ENCODE measurements at places on chromosomes 5 and 9. TPM values are rescaled to one million over a fixed set of nuclear protein-coding genes. Genes with fewer than 3 reads are reported as not detected.
A peak's percentile ranks its signal among the peaks of the same experiment; 100 is the strongest.

The NTRK2 gene
- 0.12 TPM for total RNA-seq

The CD180 gene
- not detected for total RNA-seq

The TRIM36 gene
- not detected for total RNA-seq

The ANKRD34B gene
- not detected for total RNA-seq

The OMD gene
- total RNA-seq: not detected

The TRIM52 gene
- 40.3 TPM for total RNA-seq

The SLC45A2 gene
- total RNA-seq: not detected

The AFAP1L1 gene
- not detected for total RNA-seq

- H3K36me3 ChIP-seq: no peaks in the 10 kb centered on the region
- peaks cover 4% of the 10 kb centered on the region for H3K27me3 ChIP-seq
- DNase-seq: no peak
- no peak overlapping the region for H3K4me3 ChIP-seq
- H3K4me1 ChIP-seq: no peaks in the 10 kb centered on the region
Measured at GRCh38 chr9:95366731-95367325, 49.3 kb upstream of the FANCC start.

DNA sequence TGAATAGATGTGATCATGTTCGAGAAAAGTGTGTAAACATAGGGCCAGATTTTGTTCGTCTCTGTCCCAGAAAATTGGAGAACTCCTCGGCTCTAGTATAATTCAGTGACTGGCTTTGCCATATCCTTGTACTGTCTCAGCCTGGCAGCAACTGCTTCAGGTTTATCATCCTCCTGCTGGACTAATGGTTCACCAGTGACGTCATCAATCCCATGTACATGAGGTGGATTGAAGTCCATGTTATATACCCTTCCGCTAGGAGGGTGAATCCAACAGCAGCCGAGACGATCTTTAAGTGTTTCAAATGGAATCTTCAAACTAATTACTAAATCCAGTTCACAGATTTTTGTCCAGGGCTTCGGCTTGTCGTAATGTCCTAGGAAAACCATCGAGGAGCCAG lies 17.1 kb upstream of the PLPP1 start:
- DNase-seq: no peak
- H3K27me3 ChIP-seq: peaks cover 7% of the 10 kb centered on the region
- H3K4me1 ChIP-seq: no peaks in the 10 kb centered on the region
- H3K36me3 ChIP-seq: no peaks in the 10 kb centered on the region

DNA sequence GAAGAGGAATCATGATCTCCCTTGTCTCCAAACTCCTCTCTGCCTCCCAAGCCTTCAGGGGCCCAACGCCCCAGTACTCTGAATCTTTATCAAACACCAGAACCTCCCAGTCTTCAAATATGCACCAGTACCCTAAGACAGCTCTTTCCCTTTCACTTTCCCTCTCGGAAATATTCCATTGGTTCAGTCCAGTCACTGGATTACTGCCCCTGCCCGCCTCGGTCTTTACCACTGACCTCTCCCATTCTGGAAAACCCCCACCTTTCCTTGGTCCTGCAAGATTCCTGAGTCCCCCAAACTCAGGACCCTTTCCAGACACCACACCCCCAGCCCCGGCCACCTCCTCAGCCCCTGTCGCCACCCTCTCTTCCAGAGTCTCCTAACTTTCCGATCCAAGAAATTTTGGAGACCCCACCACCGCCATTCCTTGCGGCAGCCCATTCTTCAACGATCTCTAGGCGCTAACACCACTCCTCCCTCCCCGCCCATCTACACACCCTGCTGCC lies 674 bp downstream of the C5orf15 start:
- H3K27me3 ChIP-seq: no peaks in the 10 kb centered on the region
- H3K27ac ChIP-seq: peak overlapping the region; percentile 85
- H3K36me3 ChIP-seq: peaks cover 4% of the 10 kb centered on the region
- H3K4me1 ChIP-seq: peaks cover 20% of the 10 kb centered on the region
- peak overlapping the region; percentile 98 for H3K4me3 ChIP-seq

GRCh38 chr5:41067714-41068568 lies 3.2 kb downstream of the MROH2B start:
- DNase-seq: no peak
- no peak overlapping the region for H3K4me3 ChIP-seq
- H3K36me3 ChIP-seq: no peaks in the 10 kb centered on the region
- no peaks in the 10 kb centered on the region for H3K27me3 ChIP-seq
- no peaks in the 10 kb centered on the region for H3K4me1 ChIP-seq

DNA sequence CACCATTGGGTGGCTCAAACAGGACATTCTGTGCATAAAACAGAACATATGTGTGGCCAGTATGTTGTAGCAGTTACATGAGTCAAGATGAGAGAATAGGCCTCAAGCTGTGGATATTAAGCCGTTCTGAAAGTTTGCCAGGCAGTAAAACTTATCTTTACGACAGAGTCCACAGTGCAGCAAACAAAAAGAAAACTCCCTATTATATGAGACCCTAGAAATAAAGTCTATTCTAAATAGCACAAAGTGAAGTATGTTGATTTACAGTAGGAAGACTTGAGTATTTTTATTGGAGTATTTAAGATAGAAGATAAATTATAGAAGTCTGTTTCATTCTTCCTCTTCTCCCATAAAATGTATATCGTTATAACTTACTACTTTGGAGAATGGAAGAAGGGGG lies 271.5 kb downstream of the ADGRV1 start:
- H3K27me3 ChIP-seq: no peaks in the 10 kb centered on the region
- no peak overlapping the region for H3K27ac ChIP-seq
- no peaks in the 10 kb centered on the region for H3K4me1 ChIP-seq
- H3K36me3 ChIP-seq: no peaks in the 10 kb centered on the region
- no peak for DNase-seq

- no peaks in the 10 kb centered on the region for H3K4me1 ChIP-seq
- H3K36me3 ChIP-seq: no peaks in the 10 kb centered on the region
- no peak overlapping the region for H3K4me3 ChIP-seq
- DNase-seq: no peak
Measured at GRCh38 chr9:124795881-124796431, 19.0 kb downstream of the OLFML2A start.

DNA sequence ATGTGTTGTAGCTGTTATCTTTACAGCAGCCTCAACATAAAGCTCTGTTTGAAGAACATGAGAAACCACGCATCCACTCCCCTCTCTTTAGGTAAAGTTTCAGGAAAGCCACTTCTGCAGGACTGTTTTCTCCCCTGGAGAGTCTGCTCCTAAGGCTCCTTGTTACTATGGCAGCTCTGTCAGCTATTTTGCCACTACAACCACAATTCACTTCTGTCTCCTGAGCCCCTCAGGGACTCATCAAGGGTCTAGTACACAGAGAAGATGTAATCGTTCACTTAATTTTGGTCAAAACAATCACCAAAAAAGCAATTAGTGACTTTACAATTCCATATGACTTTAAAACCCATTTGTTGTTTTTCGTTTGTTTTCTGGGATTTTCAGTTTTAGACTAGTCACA lies 157.7 kb downstream of the FBN2 start:
- no peak for DNase-seq
- H3K27ac ChIP-seq: no peak overlapping the region
- no peak overlapping the region for H3K4me3 ChIP-seq
- H3K27me3 ChIP-seq: no peaks in the 10 kb centered on the region

DNA sequence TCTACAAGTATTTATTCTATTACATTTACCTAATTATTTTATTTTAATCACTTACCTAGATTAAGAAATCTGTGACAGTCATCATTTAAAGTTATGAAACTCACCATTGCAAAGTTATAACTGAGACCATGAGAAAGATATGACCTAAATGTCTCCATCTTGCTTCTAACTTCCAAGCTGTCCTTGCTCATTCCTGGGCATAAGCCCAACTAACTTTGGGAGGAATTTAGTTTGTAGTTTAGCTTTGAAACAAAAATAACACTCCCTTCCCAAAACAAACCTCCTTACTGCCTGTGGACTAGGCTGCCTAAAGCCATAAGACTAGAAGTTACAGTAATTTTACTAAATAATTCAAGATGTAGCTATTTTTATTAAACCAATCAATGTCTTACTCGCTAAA lies 195.6 kb upstream of the RAI14 start:
- H3K27me3 ChIP-seq: no peaks in the 10 kb centered on the region
- no peaks in the 10 kb centered on the region for H3K4me1 ChIP-seq
- DNase-seq: no peak

GRCh38 chr5:2610986-2611385 lies 140.5 kb downstream of the IRX2 start:
- DNase-seq: no peak
- H3K4me3 ChIP-seq: no peak overlapping the region
- no peaks in the 10 kb centered on the region for H3K36me3 ChIP-seq
- H3K4me1 ChIP-seq: no peaks in the 10 kb centered on the region

DNA sequence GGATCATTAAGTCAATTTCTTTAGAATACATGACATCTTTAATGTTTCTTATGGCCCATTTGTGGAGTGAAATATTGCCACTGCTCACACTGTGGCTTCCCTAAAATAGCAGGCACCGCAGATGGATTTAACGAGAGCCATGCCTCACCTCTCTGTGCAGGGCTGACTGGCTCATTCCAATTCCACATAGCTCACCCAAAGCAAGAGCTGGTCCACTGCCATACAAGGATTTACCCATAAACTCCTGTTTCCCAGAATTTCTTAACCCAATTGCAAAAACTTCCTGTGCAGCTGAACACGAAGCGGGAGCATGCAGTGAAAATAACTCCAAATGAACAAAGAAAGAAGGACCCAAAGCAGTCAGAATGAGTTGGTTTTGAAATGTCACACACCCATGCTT lies 159.5 kb downstream of the BAAT start:
- no peaks in the 10 kb centered on the region for H3K36me3 ChIP-seq
- DNase-seq: no peak
- H3K27me3 ChIP-seq: no peaks in the 10 kb centered on the region
- no peak overlapping the region for H3K27ac ChIP-seq
- H3K4me3 ChIP-seq: no peak overlapping the region
